Large intestine (tissue), 12 donors: ENCODE measurements at places on chromosomes 3 and 15. TPM values are rescaled to one million over a fixed set of nuclear protein-coding genes. Genes with fewer than 3 reads are reported as not detected.

Gene C3orf49
- polyA plus RNA-seq: 0.33 TPM

Gene ZPLD1
- 0.22 TPM for polyA plus RNA-seq

Gene PYDC2
- polyA plus RNA-seq: not detected

Gene MYLK
- polyA plus RNA-seq: 296 TPM

Gene IL5RA
- 0.28 TPM for polyA plus RNA-seq

DNA sequence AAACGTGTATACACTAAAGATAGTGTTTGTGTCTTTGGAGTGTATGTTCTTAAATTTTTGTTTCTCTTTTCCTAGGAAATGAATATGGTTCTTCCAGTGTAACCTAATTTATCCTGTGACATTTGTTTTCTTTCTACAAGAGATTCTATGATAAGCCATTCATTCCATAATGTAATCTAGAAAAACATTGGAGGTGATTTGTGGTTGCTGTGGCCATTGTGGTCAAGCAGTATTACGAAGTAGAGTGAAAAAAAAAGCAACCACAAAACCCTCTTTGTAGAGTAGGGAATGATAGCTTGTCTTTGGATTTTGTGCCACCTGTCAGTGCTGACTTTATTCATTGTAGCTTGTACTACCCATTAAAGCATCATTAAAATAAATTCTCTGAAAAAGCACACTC is 1209.6 kb downstream of the ZPLD1 start:
- H3K4me1 ChIP-seq: no peaks in the 10 kb centered on the region
- H3K27me3 ChIP-seq: no peaks in the 10 kb centered on the region
- H3K36me3 ChIP-seq: no peaks in the 10 kb centered on the region
- H3K27ac ChIP-seq: no peak overlapping the region
- no peak overlapping the region for H3K4me3 ChIP-seq

GRCh38 chr3:88882121-88882520 is 225.3 kb upstream of the EPHA3 start:
- no peak overlapping the region for H3K27ac ChIP-seq
- no peak for DNase-seq
- H3K4me1 ChIP-seq: no peaks in the 10 kb centered on the region
- no peaks in the 10 kb centered on the region for H3K27me3 ChIP-seq
- H3K36me3 ChIP-seq: no peaks in the 10 kb centered on the region
- no peak overlapping the region for H3K4me3 ChIP-seq

DNA sequence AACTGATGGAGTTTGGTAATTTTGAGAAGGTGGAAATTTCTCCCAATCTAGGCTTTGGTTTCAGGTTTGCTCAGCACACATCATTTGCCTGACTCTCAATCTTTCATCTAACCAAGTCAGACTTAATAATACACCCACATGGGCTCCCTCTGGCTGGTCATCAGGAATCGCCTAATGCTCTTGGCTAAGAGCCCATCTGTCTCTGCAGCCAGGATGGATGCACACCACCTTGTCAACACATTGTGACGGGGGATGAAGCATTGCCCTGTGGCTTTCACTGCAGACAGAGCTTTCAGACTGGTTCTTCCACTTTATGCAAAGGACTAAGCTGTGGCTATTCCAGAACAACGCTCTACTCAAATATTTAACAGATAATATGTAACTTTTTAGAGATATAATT is 3.0 kb upstream of the HDGFL3 start:
- H3K36me3 ChIP-seq: no peaks in the 10 kb centered on the region
- H3K4me1 ChIP-seq: no peaks in the 10 kb centered on the region
- DNase-seq: no peak

DNA sequence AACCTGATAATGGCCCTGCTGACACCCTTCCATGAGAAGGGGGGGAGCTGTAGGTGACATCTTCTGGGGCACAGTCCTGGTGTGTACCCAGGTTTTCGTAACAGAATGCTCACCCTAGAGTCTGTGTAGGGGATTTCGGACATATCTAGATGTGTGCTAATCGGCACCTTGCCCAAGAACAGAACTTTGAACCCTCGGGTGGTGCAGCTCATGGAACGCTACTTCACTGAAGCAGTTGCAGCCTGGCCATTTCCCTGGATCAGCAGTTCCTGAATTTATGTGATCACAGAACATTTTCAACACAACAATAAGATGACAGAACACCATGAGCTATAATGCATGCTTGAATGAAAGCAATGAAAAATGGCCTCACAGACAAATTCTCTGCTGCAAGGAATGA is 57.5 kb upstream of the MUC13 start:
- peak overlapping the region; percentile 89 for H3K27ac ChIP-seq
- no peaks in the 10 kb centered on the region for H3K27me3 ChIP-seq
- H3K4me3 ChIP-seq: no peak overlapping the region
- H3K4me1 ChIP-seq: peaks cover 41% of the 10 kb centered on the region
- peak; percentile 97 for DNase-seq

- H3K27ac ChIP-seq: no peak overlapping the region
- no peaks in the 10 kb centered on the region for H3K27me3 ChIP-seq
- H3K4me3 ChIP-seq: no peak overlapping the region
- H3K4me1 ChIP-seq: no peaks in the 10 kb centered on the region
- H3K36me3 ChIP-seq: peaks cover 2% of the 10 kb centered on the region
- DNase-seq: no peak
These were observed 7.5 kb downstream of the ADPRH start for GRCh38 chr3:119586733-119587172.
